Stimulated activated CD4-positive, alpha-beta T cell treated with anti-CD3 and anti-CD28 coated beads, Interleukin-1b, Interleukin-23, amount 100 ng/mL, for 4 hours (primary cell): ENCODE measurements at places on chromosomes 13 and 19.

- no peak for DNase-seq
Observed at GRCh38 chr13:46475541-46475991, 77.4 kb upstream of the LRCH1 start.

DNA sequence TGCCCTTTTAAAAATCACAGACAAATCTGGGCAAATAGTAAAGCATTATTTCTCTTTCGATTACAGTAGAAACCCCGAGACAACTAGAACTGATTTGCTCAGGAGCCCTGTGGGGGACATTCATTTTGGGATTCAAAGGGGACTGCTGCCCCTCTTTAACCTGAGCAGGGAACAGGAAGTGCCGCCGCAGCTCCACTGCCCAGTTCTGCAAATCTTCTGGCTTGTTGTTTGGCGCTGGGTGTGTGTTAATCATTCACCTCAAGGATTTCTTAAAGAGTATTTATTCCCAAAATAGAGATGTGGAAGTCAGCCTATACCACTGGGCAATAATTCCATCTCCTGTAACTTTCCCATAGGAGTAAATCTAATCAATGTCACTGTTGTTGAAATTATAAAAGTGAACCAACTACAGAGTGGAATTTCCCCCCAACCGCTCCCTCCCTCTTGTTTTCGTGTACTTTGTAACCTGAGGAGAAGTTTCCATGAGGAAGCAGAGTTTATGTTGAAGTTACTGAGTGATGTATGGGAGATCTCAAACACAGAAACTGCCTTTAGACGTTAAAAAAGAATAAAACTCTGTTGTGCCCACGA lies 515.8 kb downstream of the KLF12 start:
- DNase-seq = no peak

DNA sequence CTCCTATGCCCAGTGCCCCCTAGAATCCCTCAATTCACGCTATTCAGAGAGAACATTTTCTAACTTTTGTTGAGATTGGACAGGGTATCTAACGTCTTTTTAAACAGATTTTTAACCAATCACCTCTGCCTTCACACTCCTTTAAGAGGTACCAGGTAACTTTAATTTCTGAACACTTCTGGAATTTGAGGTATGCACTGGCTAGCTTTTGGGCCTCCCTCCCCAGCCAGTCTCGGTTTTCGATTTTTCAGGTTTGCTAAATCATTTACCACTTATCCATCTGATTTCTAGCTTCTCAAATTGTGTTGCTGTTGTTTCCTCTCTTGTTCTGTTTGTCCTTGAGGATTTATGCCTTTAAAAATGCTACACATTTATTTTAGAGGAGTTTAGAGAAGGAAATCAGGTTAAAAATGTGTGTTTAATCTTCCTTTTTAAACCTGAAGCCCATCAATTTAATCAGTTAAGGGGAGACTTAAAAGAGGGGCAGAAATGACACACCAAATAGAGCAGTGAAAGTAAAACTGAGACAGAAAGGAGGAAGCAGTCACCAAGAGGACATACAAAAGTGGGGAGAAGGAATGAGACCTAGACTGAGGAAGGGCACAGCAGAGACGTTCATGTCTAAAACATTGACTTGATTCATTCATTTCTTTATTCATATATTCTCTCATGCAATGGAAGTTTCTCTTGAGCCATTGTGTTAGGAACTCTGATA lies 139.6 kb upstream of the HTR2A start:
- DNase-seq = no peak

DNA sequence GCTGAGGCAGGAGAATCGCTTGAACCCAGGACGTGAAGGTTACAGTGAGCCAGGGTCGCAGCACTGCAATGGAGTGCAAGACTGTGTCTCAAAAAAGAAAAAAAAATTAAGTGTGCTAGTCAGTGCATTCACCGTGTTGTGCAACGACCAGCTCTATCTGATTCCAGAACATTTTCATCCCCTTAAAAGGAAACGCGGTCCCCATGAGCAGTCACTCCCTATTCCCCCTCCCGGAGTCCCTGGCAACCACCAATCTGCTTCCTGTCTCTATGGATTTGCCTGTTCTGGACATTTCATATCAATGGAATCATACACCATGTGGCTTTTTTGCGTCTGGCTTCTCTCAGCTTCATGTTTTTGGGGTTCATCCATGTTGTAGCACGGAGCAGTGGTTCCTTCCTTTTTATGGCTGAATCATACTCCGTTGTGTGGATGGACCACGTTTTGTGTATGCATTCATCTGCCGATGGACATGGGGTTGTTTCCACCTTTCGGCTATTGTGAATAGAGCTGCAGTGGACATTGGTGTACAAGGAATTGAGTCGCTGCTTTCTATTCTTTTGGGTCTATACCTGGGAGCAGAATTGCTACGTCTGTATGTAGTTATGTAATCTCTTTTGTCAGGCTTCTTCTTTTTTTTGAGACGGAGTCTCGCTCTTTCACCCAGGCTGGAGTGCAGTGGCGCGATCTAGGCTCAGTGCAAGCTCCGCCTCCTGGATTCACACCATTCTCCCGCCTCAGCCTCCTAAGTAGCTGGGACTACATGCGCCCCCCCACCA lies 19.8 kb downstream of the MYO9B start:
- no peak for DNase-seq

DNA sequence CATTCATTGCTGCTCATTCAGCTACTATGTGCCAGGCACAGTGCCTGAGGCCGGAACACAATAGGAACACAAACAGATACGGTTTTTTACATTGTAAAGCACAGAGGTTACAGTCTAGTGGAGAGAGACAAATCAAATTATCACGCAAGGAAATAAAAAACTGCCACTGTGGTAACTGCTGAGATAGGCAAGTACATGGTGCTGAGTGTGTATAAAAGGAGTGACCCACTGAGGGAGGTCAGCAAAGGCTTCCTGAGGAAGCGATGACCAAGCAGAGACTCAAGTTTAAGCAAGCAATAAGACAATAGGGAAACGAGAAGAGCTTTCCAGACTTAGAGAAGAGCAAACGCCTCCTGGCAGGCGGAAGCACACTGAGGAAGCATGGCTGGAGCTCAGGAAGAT lies 56.4 kb downstream of the NUFIP1 start:
- DNase-seq = no peak

DNA sequence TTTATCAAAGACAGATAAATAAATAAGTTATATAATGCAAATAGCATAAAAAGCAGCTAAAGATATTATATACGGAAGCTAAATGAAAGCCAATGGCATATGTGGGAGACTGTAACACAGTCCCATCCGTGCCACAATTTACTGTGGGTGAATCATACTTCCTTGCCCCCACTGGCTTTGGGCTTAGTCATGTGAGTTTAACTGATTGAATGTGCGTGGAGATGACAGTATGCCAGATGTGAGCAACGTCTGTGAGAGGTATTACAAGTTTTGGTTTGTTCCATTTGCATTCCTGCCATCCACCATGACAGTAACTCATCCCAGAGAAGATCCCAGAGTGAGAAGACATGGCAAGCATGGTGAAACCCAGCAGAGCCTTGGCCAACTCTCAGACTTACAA lies 340.0 kb downstream of the SUCLA2 start:
- no peak for DNase-seq

GRCh38 chr13:42644841-42645240 lies 70.9 kb downstream of the TNFSF11 start:
- DNase-seq = no peak

DNA sequence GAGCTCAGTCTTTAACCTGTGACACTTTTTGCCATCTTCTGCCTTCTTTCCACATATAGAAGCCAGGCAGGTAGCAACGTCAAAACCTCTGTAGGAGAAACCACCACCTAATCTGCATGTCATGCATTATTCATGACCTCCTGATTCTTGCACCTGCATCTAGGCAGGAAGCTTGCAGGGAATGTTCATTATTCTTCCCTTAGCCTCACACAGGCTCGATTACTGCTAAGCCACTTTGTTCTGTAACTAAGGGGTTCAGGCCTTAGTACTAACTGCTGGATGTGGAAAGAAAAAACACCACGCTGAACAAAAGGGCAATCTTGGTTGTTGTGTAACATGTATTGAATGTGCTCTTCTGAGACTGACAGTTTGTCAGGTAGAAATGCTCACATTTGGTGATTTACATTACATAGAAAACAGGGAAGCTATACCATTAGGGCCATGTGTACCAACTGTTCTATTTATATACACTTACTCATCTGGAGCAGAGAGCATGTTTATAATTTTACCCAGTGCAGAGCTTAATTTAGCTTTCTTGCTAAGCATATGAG lies 366.9 kb downstream of the KLF12 start:
- DNase-seq = no peak

GRCh38 chr19:294946-295686 lies 3.9 kb upstream of the PLPP2 start:
- DNase-seq = peak; percentile 23

GRCh38 chr19:8108560-8109445 lies 40.6 kb downstream of the FBN3 start:
- DNase-seq = no peak

DNA sequence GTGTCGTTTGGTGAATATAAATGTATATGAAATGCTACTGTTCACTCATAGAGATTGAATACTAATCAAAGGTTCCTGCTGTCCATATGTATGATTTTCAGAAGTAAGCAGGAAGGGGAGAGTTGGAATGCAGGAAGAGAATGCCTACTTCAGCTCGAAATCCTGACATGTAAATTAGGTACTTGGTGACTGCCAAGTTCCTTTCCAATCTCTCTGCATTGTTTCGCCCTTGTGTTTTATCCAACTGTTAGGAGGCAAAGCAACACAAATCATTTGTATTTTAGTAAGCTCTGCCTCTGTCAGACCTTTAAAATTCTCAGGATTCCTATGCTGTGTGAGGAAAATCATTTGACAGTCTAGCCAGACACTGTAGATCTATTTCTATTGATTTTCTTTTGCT lies 9.0 kb downstream of the STARD13 start:
- no peak for DNase-seq

DNA sequence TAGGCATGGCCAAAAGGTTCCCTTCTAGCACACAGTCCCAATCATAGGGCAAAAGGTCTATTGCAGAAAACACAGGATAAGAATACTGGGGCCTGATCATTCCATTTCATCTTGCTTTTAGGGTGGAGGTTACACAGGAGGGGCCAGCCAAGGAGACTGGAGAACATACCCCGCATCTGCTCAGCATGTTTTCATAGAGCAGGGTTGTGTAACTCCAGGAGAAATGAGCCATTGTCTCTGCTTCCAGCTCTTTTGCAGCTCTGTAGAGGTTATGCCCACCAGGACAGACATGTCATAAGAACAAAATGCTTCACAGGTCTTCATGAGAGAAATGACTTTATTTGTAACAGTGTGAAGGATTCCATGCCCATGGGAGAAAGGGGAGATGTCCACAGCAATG lies 742.8 kb downstream of the DACH1 start:
- DNase-seq = no peak

GRCh38 chr13:98613591-98613990 lies 36.7 kb upstream of the STK24 start:
- DNase-seq = no peak

DNA sequence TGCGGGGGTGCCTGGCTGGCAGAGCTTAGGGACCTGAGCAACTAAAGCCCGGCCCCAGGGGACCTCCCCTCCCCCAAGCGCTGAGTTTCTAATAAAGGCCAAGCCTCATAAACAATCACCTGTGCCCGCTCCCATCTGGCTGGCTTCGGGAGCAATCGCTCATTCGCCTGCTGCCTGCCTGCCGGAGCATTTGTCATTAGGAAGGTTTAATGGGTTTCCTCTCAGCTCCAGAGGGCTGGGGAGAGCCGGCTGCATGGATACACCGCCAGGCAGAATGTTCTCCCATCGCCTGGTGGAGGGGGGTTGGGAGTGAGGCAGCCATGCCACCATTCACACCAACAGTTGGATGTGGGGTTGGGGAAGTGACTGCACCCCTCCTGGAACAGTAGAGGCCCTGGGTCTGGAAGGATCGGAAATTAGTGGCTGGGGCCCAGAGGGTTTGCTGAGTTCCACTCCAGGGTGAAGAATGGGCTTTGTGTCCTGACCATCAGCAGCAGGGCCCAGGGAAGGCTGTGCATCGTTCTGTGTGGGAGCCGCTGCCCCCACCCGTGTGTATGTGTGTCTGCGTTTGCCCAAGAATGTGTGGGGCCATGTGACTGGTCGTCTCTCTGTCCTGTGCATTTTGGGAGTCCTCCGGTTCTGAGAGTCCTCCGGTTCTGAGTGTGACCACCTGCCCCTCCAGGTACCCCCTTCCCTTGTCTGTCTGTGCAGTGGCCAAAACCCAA lies 15.3 kb downstream of the PIN1 start:
- DNase-seq = no peak

DNA sequence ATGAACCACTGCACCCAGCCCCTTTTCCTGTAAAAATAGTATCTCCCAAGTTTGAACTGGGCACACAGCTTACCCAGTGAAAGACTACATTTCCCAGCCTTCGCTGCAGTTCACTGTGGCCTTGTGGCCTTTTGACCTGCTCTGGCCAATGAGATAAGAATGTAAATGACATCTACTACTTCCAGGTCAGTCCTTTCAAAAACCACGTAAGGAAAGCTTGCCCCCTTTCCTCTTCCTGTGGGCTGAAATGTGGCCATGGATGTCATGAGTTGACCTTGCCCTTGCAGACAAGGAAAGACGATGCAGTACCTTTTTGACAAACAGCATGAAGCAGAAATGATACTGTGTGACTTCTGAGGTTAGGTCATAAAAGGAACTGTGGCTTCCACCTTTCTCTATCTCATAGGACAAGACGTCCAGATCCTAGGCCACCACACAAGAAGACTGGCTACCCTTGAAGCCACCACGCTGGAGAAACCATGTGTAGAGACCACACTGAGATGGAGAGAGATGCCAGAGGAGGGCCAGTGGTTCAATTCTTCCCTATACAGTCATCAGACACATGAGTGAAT lies 19.9 kb downstream of the ACER1 start:
- no peak for DNase-seq

DNA sequence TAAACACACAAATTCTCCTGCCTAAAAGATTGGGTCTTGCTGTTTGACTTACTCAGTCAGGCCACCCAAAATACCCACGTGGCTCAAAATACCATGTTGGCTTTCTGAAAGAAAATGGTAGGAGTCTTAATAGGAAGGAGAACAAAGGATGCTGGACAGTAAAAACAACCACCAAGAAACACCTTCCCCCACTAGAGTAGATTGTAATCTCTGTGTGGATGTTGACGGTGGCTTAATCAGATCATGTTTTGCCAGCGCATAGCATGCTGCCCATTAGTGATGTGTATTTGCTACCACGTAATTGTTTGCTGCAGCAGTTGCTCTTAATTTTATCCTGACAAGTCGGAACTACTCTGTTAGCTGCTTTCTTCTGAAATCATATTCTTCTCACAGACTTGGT lies 1229.3 kb upstream of the SLC10A2 start:
- DNase-seq = no peak
